ENCODE measurements at places on chromosomes 6 and 20. TPM values are rescaled to one million over a fixed set of nuclear protein-coding genes. Genes with fewer than 3 reads are reported as not detected.

The IMPG1 gene
- 0.15 TPM for polyA plus RNA-seq

- no peak for DNase-seq
These were observed 138.8 kb downstream of the HFE start for GRCh38 chr6:26225848-26226578.

DNA sequence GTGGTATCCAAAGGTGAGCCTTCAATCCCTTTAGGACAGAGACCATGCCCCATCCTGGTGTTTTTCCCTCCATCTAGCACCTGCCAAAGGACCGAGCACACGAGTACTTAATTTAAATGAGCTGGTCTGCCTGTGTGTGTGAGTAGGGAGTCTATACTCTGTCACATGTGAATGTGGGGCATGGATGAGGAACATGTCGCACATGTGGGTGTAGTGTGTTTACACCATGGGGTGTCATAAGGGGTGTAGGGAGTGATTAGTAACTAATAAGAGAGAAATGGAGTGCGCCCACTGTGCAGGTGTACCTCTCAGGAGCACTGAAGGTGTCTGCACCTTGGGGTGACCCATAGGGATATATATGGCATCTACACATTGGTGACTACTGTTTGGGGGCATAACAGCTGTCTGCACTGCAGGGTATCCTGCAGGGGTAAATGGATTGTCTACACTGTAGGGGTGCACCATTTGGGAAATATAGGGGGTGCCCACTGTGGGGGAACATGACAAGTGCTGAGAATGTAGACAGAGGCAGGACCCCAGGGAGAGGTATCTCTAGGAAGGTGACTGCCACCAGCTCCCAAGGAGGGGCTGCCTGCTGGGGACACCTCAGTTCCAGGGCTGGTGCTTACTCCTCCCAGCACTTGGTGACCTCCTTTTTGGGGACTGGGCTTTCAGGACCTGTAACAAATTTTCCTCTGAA, 53.5 kb downstream of the EBF4 start:
- no peak for DNase-seq

DNA sequence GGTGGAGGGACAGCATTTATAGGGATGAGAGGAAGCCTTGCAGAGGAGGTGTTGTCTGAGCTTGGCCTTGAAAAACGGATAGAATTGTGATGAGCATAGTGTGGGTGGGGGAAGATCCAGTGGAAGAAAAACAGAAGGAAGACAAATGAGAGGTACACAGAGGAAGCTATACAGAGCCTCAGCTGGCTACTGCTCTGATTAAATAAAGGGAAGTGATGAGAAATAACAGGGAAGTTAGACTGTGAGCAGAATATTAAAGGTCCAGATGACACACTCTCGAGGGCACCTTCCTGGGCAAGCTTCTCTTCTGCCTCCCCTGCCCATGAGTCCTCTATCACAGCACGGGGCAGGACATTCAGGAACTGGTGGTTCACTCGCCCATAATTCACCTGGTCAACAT, 182.3 kb downstream of the KIF16B start:
- DNase-seq, result no peak

GRCh38 chr6:150251566-150252186, 108.8 kb downstream of the PPP1R14C start:
- DNase-seq, result no peak

DNA sequence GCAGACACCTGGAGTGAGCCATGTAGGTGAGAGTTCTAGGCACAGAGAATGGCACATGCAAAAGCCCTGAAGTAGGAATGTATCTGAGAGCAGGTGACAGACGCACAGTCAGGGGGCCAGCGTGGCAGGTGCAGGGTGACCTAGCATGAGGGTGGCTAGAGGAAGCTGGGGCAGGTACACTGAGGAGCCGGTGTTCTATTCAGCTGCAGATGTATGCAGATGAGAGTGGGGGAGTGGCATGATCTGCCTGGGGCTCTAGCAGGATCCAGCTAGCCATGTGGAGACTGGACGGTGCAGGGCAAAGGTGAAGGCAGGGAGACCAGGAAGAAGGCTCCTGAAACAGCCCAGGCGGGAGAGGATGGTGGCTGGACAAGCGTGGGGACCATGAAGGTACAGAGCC, 10.7 kb downstream of the PEDS1 start:
- DNase-seq, result no peak

DNA sequence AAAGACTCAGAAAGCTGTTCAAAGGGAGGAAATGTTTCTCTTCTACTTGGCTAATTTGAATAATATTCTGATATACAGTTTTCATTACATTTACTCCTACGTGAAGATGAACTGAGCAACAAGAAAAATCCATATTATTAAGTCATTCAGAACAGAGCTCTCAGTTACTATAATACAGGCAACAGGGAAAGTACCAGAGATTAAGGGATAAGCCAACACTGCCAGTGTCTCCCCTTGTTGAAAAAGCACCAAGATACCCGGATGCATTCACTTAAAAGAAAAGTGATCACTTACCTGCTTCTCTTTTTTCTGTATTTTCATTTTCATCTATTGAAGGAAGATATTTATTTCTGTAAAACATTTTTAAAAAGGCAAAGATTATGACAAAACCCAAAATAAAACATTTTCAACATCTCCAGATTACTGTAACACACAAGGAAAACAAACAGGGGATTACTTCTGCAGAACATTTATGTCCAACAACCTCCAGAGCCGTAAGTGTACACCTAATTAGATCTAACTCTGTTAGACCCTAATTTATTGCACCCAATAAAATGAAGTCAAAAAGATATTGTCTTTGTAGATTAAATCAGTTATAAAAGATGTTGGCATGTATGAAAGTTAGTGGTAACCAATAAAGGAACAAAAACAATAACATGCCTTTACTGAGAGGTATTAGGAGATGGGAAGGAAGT, 67.0 kb downstream of the CHD6 start:
- DNase-seq, result no peak

All from AG04450 (cell line).